ENCODE measurements at places on chromosomes 3 and 15. TPM values are rescaled to one million over a fixed set of nuclear protein-coding genes. Genes with fewer than 3 reads are reported as not detected.

The GRAMD2A gene
- total RNA-seq = 7.4 TPM

The CPNE4 gene
- 3.2 TPM for total RNA-seq

The COL6A5 gene
- not detected for total RNA-seq

The EFHB gene
- total RNA-seq = 0.49 TPM

The FBXO40 gene
- not detected for total RNA-seq

The HCLS1 gene
- 35.4 TPM for total RNA-seq

The FMN1 gene
- total RNA-seq = 20.1 TPM

The GRK7 gene
- total RNA-seq = 0.98 TPM

The NMNAT3 gene
- 17.4 TPM for total RNA-seq

The TRPM1 gene
- not detected for total RNA-seq

The ANO10 gene
- total RNA-seq = 29.0 TPM
